ENCODE measurements at places on chromosomes 3 and 15. TPM values are rescaled to one million over a fixed set of nuclear protein-coding genes. Genes with fewer than 3 reads are reported as not detected.
A peak's percentile ranks its signal among the peaks of the same experiment; 100 is the strongest.

DNA sequence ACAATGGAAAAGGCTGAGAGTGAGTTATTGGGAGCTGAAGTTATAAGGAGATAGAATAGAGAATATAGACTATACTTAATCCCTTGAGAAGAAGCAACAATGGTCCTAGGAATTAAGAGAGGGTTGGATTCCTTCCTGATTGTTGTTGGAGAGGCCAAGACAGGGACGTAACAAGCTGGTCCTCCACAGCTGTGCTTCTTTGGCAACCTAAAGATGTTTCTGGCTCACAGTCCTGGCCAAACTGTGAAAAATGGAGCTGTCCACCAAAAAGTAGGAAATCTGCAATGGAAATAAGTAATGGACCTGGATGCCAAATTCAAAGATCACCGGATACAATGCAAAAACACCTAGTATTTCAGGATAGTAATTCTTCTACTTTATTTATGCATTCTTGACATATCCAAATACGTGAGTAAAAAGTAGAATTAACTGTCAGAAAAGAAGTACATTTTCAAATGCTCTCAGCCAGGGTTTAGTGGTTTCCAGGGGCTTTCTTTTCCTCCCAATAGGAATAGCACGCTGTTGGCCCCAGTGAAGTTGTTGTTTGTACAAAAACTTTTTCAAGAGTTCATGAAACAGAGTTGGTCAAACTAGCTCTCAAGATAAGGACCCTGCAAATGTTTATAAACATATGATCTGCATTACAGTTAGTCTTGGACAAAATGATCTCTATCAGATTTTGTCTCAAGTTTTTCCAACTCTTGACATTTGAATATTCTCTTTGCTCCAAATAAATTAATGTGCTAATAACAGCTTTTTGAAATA lies 28.3 kb downstream of the CERS3 start:
- no peak overlapping the region for H3K4me3 ChIP-seq
- no peaks in the 10 kb centered on the region for H3K4me1 ChIP-seq
- no peaks in the 10 kb centered on the region for H3K36me3 ChIP-seq
- no peaks in the 10 kb centered on the region for H3K27me3 ChIP-seq
- no peak for DNase-seq

GRCh38 chr15:42012241-42012640 lies 8.6 kb downstream of the PLA2G4E start:
- no peaks in the 10 kb centered on the region for H3K4me1 ChIP-seq
- H3K36me3 ChIP-seq: no peaks in the 10 kb centered on the region
- no peak overlapping the region for H3K4me3 ChIP-seq
- H3K27ac ChIP-seq: no peak overlapping the region

ABI3BP gene
- 43.4 TPM for total RNA-seq

DNA sequence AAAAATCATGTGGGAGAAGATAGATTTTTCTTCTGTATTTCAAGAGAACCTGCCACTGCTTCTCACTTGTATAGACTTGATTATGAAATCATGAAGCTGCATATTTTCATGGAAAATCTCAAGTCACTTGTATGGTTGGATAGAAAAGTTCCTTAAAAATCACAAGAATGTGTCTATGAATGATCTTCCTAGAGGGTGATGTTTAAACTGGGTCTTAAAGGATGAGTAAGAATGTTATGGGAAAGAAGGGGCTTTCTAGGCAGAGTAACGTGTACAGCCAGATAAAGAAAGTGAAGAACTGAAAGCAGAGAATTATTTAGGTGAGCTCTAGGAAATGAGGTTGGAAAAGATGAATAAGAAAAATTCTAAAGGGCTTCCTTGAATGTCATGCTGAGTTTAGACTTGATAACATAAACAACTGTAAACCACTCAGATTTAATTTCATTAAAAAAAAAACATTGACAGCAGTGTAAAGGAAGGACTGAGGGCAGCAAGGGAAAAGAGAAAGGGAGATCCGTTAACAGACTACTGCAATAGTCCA lies 5.0 kb downstream of the CD47 start:
- H3K27ac ChIP-seq: no peak overlapping the region
- no peaks in the 10 kb centered on the region for H3K4me1 ChIP-seq
- no peak overlapping the region for H3K4me3 ChIP-seq

- H3K4me3 ChIP-seq: no peak overlapping the region
- no peaks in the 10 kb centered on the region for H3K27me3 ChIP-seq
- DNase-seq: no peak
- peaks cover 3% of the 10 kb centered on the region for H3K4me1 ChIP-seq
- no peak overlapping the region for H3K27ac ChIP-seq
- no peaks in the 10 kb centered on the region for H3K36me3 ChIP-seq
Measured at GRCh38 chr15:64810497-64811326, 14.7 kb downstream of the PIF1 start.

LAMB2 gene
- total RNA-seq: 225 TPM

- no peak for DNase-seq
- H3K4me1 ChIP-seq: peaks cover 7% of the 10 kb centered on the region
- peaks cover 25% of the 10 kb centered on the region for H3K36me3 ChIP-seq
- no peak overlapping the region for H3K4me3 ChIP-seq
Measured at GRCh38 chr3:123336001-123336400, 112.9 kb downstream of the ADCY5 start.

GRCh38 chr3:118267588-118267987 lies 767.1 kb downstream of the IGSF11 start:
- H3K27me3 ChIP-seq: no peaks in the 10 kb centered on the region
- no peak overlapping the region for H3K4me3 ChIP-seq
- no peaks in the 10 kb centered on the region for H3K36me3 ChIP-seq
- H3K27ac ChIP-seq: no peak overlapping the region

CMSS1 gene
- 19.9 TPM for total RNA-seq

- no peak for DNase-seq
- H3K36me3 ChIP-seq: no peaks in the 10 kb centered on the region
- peak overlapping the region; percentile 82 for H3K27ac ChIP-seq
- H3K27me3 ChIP-seq: peaks cover 15% of the 10 kb centered on the region
Measured at GRCh38 chr3:86991482-86991815, 500 bp upstream of the VGLL3 start.

DNA sequence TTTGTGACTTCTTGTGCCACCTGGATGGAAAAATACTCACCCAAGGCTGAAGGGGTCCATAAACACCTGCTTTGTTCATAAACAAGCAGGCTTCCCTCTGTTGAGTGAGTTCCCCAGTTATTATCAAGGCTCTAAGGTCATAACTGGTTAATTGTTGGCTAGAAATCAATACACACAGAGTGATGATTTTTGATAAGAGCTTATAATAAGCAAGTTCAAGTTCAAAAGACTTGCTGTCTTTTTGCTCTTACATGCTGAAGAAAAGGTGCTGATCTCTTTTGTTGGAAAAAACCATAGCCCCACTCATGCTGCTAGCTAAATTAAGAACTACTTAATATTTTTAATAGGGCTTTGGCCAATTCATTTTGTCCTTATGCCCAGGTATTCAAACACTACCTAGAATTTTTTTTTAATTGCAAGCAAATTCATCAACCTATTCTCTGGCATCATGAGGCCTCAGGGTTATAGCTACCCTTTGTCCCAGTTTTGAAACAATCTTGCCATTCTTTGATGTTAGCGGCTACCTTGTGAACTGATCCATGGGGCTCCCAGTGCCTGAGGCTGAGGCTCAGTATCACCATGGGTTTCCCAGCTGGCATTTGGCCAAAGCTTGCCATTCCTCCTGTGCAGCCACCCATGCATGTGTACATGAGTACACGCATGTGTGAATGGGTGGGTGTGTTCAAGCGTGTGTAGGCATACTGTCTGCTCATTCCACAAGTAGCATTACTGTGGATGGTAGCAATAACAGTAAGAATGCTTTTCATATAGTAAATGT lies 127.6 kb upstream of the LPP start:
- no peak for DNase-seq
- H3K36me3 ChIP-seq: no peaks in the 10 kb centered on the region
- no peak overlapping the region for H3K4me3 ChIP-seq
- no peaks in the 10 kb centered on the region for H3K27me3 ChIP-seq

DNA sequence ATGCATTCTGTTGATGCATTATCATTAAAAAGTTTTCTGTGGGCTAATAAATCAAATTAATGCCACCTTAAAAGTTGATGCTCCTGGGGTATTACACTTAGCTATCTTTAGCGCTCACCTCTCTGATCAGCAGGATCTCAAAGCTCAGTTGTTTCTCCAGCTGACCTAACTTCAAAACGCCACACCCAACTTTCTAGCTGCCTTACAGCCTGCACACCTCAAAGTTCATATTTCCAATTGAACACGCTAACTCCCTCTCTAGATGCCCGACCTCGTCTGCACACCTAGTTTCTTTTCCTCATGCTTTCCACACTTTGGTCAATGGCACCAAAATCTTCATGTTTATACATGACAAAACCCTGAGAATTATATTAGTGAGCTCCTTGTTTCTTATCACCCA lies 98.2 kb upstream of the AGTR1 start:
- H3K36me3 ChIP-seq: no peaks in the 10 kb centered on the region
- no peaks in the 10 kb centered on the region for H3K4me1 ChIP-seq
- H3K27me3 ChIP-seq: no peaks in the 10 kb centered on the region

DNA sequence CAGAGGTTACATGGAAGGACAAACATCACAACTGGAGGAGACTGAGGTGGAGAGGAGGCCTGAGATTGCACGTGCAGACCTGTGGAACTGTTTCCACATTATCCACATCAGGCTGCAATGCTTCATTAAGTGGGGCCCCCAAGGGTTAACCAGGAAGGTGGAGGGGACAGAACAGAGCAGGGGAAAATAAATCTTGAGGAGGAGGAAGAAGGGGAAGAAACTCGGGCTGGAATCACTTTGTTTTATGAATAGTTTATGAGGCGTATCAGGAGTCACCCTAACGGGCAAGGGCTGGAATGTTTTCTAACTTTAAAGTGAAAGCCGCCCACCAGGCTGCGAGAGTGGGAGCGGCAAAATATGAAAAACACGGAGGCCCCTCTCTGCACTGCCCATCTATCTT lies 154.9 kb downstream of the WNT5A start:
- no peak for DNase-seq
- no peaks in the 10 kb centered on the region for H3K4me1 ChIP-seq
- no peak overlapping the region for H3K27ac ChIP-seq
- H3K36me3 ChIP-seq: no peaks in the 10 kb centered on the region

ROBO2 gene
- total RNA-seq: 196 TPM

DNA sequence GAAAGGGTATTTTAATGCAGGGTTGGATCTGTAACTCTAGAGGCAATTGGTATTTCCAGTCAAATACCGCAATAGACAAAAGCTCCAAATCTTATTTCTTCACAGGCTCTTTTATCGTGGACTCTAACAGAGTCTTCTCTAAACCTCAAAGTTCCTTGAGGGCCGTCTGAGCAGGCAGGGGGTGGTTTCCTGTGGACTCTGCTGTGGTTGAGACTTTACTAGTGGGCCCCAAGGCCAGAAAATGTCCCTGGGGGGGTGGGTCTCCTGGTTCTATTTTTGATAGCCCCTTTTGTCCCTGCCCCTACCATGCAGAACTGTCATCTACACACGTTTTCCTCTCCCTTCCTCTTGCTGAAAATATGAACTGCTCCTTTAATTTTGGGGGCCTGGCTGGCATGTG lies 80.1 kb downstream of the ASB7 start:
- no peak overlapping the region for H3K27ac ChIP-seq
- H3K27me3 ChIP-seq: no peaks in the 10 kb centered on the region
- H3K4me1 ChIP-seq: no peaks in the 10 kb centered on the region
- no peaks in the 10 kb centered on the region for H3K36me3 ChIP-seq
- no peak overlapping the region for H3K4me3 ChIP-seq

DNA sequence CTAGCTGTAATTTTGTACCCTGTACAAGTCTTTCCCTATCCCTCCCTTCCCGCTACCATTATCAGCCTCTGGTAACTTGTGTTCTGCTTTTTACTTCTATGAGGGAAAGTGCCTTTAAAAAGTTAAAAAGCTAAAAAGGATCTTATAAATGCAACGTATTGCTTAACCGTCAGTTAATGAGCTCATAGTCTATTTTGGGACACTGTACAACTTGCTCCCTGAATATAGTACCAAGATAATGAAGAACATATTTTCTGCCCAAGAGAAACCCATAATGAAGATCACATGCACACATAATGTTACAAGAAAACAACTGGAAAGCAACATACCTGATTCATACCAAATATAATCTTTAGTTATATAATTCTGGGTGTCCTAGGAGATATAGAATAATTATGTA lies 22.6 kb downstream of the ZIC1 start:
- H3K27ac ChIP-seq: no peak overlapping the region
- no peak for DNase-seq
- no peaks in the 10 kb centered on the region for H3K4me1 ChIP-seq
- H3K27me3 ChIP-seq: peaks cover 5% of the 10 kb centered on the region
- no peaks in the 10 kb centered on the region for H3K36me3 ChIP-seq

DNA sequence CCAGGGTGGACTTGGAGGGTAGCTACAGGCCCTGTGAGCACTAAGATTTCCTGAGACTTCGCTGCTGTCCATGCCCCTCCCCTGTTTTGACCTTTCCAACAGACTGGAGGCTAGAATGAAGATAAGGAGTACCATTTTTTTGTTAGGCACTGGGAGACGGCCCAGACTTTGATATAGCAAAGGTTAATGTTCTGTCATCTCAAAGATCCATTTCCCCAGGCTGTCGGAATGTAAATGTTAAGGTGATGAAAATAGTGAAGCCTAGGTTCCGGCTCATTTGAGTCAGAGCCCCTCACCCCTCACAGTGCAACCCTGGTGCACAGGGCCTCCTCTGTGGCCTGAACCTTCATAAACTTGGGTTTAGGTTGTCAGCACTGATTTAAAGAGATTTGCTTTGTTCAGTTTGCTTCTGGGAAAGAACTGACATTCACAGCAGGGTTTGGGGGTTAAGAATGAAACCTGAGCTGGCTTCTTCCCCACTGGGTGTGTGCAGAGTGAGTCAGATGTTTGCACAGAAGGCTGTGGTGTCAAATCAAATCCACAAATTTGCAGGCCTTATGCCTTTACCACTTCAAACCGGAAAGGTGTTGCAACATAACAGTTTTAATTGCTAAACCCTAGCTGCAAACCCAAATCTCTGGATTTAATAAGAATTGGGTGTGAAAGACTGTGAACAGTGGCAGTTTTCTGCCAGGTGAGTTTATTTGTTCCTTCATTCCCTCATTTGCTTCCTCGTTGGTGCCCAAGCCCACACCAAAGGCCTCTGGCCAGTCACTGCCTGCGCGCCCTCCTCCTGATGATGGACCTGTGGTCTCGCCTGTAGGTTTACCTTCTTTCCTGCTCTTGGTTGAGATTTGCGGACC lies 20.6 kb upstream of the KCTD6 start:
- no peaks in the 10 kb centered on the region for H3K27me3 ChIP-seq
- peak overlapping the region; percentile 27 for H3K27ac ChIP-seq
- H3K4me1 ChIP-seq: no peaks in the 10 kb centered on the region
- no peak overlapping the region for H3K4me3 ChIP-seq

- no peak overlapping the region for H3K4me3 ChIP-seq
- H3K36me3 ChIP-seq: no peaks in the 10 kb centered on the region
- H3K27ac ChIP-seq: no peak overlapping the region
- no peaks in the 10 kb centered on the region for H3K4me1 ChIP-seq
- no peaks in the 10 kb centered on the region for H3K27me3 ChIP-seq
Measured at GRCh38 chr3:166713787-166714186, 666.3 kb downstream of the ZBBX start.

GRCh38 chr15:69742361-69742760 lies 289.7 kb downstream of the RPLP1 start:
- DNase-seq: no peak
- H3K36me3 ChIP-seq: no peaks in the 10 kb centered on the region
- H3K27ac ChIP-seq: no peak overlapping the region
- no peaks in the 10 kb centered on the region for H3K27me3 ChIP-seq
- peaks cover 17% of the 10 kb centered on the region for H3K4me1 ChIP-seq
